EL (cell line): ENCODE measurements at places on chromosomes 11 and 22.

DNA sequence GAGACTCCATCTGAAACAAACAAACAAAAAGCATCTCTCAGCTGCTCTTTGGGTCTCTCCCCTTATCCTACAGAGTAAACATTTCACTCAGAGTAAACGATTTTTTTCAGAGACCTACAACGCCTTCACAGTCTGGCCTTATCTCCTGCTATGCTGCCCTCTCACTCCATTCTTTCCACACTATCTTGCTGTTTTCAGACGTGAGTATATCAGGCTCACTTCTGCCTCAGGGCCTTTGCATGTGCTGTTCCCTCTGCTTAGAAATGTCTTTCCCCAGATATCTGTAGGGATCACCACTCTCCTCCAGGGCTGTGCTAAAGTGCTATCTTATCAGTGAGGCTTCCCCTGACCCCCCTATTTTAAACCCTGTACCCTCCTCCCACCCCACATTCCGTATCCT, 6.5 kb downstream of the RIBC2 start:
- DNase-seq: no peak

- DNase-seq: peak; percentile 73
Observed at GRCh38 chr11:6695377-6695776, 12.2 kb upstream of the MRPL17 start.

- DNase-seq: no peak
Observed at GRCh38 chr11:114311946-114312345, 15.7 kb downstream of the NNMT start.

DNA sequence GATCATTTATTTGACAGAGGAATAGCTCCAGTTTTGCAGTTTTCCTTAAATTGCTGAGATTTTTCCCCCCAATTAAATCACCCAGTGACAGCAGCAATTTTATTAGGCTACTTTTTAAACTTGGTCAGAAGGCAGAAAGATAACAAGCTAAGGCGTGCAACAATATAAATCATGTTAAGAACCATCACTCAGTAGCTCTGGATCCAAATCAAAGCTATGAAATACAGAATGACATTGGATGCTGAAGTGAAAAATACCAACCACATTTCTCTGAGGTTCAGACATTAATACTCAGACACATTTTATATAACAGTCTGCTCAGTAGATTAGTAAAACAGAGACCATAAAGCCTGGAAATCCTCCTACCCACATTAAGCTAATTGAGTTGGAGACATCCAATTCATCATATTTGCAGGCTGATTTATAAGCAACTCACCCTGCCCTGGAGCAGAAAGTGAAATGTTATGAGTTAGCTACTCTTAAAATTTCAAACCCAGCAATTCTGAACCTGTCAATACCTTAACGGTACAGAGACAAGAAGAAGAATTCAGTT, 1108.4 kb downstream of the DLG2 start:
- DNase-seq: no peak

GRCh38 chr22:41516462-41516861, 27.8 kb downstream of the POLR3H start:
- no peak for DNase-seq

DNA sequence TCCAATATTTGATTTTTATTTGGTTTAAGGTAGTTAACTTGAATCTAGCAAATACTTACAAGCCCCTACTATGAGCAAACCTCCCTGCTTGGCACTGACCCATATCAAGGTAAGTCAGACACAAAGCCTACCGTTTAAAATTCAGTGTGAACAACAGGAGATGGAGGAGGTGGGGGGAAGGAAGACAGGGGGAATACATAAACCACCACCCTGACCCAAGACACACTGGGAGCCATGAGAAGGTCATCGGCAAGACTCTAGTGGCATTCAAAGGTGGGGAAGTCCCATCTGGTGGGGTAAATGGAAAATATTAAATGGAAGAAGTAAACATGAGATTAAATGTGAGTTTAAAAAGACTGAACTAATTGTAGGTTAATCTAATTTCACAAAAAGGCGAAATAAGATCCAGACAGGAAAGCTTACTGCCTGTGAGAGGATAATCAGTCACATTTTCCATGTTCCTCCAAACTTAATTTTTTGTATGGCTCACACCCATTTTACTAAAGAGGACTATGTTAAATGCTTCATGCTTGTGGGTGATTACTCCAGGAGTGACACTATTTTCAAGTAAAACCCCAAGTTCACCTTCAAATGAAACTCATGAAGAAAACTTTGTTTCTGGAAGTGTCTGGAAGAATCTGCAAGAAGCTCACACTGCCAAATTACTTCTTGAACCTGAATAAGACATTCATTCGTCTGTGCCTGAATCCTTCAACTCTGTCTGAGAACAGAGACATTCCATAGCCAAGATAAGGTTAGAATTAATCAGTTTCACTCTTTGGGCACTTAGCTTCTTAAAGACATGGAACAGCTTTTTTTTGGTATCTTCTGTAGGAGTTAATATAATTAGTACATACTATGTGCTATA, 51.7 kb downstream of the PITPNB start:
- DNase-seq: no peak

DNA sequence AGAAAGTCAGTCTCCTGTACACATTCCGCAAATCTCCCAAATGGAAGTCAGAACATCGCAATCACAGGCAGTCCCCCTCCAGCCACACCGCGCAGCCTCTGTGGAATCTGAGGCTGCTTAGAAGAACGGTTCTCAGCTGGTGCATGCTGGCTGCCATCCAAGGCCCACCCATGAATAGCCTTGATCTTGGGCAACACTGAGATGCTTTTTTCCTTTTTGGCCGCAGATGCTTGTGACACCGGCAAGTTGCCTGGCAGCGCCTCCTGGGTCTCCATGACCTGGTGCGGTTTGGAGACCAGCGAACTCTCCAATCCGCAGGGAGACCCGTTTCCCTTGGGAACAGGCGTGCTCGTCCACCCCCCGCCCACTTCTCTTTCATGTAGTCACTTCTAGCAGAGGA, 26.3 kb upstream of the PHF21B start:
- DNase-seq: peak; percentile 9

DNA sequence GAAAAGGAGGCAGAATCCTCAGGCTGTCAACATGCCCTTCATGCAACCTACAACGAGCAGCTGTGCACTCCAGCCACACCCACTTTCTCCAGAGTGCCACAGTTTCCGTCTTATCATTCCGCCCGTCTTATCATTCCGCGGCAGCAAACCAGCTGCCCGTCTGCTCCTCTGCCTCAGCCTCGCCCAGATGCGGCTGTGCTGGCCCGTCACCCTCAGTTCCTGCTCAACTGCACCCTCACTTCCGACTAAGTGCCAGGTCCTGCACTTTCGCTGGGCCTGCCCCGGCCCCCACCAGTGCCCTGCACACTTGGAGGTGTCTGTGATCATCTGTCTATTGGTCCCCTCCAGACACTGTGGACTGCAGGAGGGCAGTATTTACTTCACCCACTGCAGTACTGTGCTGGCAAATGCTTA, 43.7 kb downstream of the MICAL3 start:
- DNase-seq: no peak

DNA sequence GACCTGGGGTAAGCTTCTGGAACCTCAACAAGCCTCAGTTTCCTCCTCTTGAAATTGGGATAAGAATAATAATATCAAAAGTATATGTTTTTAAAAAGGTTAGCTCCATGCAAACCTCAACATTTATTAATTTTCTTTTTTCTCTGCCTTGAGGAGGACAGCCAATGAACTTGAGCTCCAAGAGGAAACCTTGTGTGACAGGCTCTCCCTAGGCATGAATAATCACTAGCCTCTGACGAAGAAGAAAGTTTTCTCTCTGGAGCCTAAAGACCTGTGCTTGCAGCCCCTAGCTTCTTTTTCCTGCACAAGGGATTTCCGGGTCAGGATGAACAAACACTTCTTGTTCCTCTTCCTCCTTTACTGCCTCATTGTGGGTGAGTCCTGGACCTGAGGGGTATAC, at the start of gene PATE3:
Gene PATE3, plus strand, starts transcription at position 301 of the 400 bp plus-strand sequence. Its CDS starts 25 bp downstream, at position 326.
- no peak for DNase-seq

- no peak for DNase-seq
Observed at GRCh38 chr11:115391598-115391997, 112.6 kb downstream of the CADM1 start.

GRCh38 chr22:43750751-43751150, 61.4 kb downstream of the EFCAB6 start:
- DNase-seq: no peak

GRCh38 chr22:38317122-38317994, at the start of gene CSNK1E:
Gene CSNK1E, minus strand, starts transcription at chr22:38317433. Its CDS starts 3,276 bp downstream, at chr22:38314157.
- peak; percentile 70 for DNase-seq

GRCh38 chr22:47593911-47594311, 831.5 kb downstream of the TBC1D22A start:
- no peak for DNase-seq

DNA sequence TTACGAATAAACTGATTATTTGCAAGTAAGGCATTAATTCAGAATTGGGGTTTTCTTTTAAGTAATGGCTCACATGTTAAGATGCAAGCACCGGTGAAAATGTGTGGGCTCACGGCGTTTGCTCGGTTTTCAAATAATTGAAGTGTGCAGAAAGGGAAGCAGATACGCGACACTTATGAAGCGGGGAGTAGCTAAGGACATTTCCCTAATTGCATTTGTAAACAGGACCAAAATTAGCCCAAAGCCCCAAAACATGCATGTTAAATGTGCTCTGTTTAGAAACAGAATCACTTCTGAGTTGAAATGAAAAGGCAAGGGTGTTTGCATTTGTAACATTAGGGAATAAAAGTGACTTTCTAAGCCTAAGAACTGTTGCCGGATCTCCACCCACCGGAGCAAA, 61.3 kb downstream of the ELFN2 start:
- no peak for DNase-seq

DNA sequence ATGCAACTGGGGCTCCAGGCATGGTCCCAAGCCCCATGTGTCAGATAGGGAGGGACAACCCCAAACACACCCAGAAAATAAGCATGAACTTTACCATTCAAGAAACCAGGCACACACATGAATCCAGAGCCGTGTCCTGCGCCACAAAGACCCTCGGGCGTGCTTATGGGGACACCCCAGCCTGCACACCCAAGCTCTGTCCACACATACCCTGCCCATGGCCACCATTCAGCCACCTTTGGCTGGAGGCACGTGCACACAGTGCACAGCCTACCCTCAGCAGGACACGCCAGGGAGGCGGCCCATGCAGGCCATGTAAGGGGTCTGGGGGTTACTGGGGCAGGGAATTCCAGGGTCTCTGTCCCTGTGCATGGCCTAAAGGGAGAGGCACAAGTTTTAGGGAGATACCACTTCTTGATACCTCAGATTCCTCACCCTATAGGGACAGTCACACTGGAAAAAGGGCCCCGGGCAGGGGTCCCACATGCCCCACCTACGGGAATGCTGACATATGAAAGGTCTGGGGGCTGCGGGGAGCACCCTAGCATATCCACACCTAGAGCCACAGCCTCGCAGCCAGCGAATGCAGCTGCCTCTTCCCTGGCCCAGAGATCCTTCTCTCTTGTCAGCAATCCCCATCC, 20.6 kb downstream of the PACSIN2 start:
- no peak for DNase-seq

DNA sequence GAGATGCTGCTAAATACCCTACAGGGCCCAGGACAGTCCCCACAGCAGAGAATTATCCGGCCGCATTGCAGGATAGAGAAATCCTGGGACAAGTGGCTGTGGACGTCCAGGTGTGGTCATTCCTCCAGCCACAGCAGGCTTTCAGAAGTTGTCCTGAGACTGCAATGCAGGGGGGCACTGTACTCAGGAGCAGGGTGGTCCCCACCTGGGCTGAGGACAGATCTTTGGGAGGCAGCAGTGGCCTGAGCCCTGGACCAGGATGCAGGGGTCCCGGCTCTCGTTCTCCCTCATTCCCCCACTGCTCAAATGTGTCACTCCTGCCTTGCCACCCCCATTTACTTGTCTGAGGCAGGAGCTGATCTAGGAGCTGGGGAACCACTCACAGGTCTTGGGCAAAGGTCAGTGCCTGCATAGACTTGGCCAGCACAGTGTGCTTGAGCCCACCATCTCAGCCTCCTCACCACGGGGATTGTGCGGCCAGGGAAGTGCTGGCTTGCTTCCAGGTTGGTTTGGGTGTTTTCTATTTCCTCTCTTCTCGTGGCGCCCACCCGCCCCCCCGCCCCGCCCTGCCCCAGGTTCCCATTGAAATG, 15.3 kb downstream of the LINC01488 start:
- no peak for DNase-seq

- DNase-seq: peak; percentile 98
Observed at GRCh38 chr11:63599211-63600122, 14.8 kb downstream of the PLAAT3 start.

GRCh38 chr11:130427581-130428315, 661 bp downstream of the ADAMTS8 start:
- DNase-seq: peak; percentile 23

DNA sequence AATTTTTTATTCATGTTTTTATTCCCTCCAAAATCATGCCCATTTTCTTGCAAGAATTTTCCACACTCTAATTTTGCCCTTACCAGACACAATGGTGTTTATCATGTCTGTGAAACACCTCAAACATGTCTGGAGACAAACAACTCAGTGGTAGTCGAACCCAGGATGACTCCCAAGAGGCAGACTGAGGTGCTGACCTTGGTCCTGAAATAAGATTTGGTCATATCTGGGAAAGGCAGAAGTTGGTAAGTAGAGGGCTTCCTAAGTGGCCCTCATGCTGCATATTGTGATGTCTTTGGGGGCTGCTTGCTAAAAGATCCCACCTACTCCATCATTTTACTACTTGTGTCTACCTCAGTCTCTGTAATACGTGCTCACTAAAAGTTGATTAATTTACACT, 369.4 kb upstream of the ISX start:
- DNase-seq: no peak

GRCh38 chr22:22934543-22935055, 47.0 kb downstream of the IGLL5 start:
- no peak for DNase-seq

GRCh38 chr11:61392981-61393595, 701 bp downstream of the TMEM216 start:
- DNase-seq: peak; percentile 40

DNA sequence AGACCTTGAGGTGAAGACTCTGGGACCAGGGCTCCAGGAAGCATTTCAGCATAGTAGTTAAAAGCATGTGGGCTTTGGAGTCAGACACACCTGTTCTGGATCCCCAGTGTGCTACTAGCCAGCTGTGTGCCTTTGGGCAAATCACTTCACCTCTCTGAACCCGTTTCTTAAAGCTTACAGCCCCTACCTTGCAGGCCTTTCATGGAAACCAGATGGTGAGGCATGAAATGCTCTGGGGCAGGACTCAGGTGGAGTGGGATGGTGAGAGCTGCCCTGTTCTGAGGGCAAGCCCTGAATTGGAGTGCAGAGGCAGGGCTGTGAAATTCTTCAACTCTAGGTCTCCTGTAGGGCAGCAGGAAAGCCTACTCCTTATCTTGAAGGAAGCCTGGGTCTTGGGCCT, 10.5 kb downstream of the UCP2 start:
- DNase-seq: no peak
